ENCODE measurements at places on chromosomes 13 and 19.

GRCh38 chr13:27079421-27079958, 92.1 kb downstream of the USP12 start:
- H3K36me3 ChIP-seq, result no peaks in the 10 kb centered on the region
- H3K4me3 ChIP-seq, result no peak overlapping the region
- no peaks in the 10 kb centered on the region for H3K4me1 ChIP-seq
- peak; percentile 86 for DNase-seq
- H3K27ac ChIP-seq, result no peak overlapping the region

GRCh38 chr19:18292462-18292809, 11.0 kb upstream of the JUND start:
- H3K36me3 ChIP-seq, result no peaks in the 10 kb centered on the region
- H3K4me3 ChIP-seq, result peak overlapping the region; percentile 25
- H3K4me1 ChIP-seq, result peaks cover 10% of the 10 kb centered on the region
- peak; percentile 94 for DNase-seq

GRCh38 chr19:40314656-40315055, 29.5 kb upstream of the AKT2 start:
- no peak for DNase-seq
- H3K27ac ChIP-seq, result no peak overlapping the region
- no peaks in the 10 kb centered on the region for H3K36me3 ChIP-seq
- H3K4me1 ChIP-seq, result no peaks in the 10 kb centered on the region

- H3K4me1 ChIP-seq, result no peaks in the 10 kb centered on the region
- H3K4me3 ChIP-seq, result no peak overlapping the region
- DNase-seq, result no peak
Observed at GRCh38 chr13:110629735-110630134, 14.4 kb downstream of the NAXD start.

DNA sequence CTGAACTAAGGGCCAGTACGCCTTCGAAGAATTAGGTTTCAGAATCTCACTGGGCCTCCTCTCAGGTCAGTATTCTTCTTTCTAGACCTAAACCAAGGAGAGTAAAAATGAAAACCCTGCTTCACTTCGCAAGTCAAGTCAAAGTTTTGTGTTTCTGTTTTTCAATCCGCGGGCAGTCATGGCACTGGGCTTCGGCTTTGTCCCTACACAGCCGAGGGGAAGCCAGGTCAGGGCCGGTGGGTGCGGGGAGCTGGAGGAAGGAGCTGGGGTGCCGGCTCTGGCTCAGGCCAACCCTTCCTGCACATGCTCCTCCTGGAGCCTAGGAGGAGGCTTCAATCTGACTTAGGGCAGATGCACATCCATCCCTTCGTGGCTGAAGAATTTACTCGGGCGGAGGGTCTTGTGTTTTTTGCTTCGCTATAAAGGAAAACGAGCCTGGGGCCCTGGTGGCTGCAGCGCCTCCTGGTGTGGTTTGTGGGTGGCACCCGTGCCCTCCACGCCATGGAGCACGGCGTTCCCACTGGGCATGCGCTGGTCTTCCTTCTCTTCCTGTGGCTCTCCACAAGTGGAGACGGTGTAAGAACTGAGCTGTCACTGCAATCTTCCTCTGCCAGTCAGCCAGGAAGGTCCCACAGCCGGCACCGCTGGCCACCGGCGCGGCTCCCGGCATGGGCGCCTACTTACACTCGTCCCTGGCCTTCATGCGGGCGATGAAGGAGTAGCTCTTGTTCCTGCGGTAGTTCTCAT, 22.5 kb downstream of the C19orf44 start:
- no peak for DNase-seq
- H3K4me1 ChIP-seq, result no peaks in the 10 kb centered on the region
- no peaks in the 10 kb centered on the region for H3K27me3 ChIP-seq
- H3K36me3 ChIP-seq, result peaks cover 22% of the 10 kb centered on the region
- no peak overlapping the region for H3K27ac ChIP-seq

All from mesendoderm (in vitro differentiated cells).